Cardiac muscle cell (in vitro differentiated cells and primary cell): ENCODE measurements at places on chromosomes 6 and 20. TPM values are rescaled to one million over a fixed set of nuclear protein-coding genes. Genes with fewer than 3 reads are reported as not detected.
A peak's percentile ranks its signal among the peaks of the same experiment; 100 is the strongest.

The SSTR4 gene
- total RNA-seq = not detected in 2 replicates

DNA sequence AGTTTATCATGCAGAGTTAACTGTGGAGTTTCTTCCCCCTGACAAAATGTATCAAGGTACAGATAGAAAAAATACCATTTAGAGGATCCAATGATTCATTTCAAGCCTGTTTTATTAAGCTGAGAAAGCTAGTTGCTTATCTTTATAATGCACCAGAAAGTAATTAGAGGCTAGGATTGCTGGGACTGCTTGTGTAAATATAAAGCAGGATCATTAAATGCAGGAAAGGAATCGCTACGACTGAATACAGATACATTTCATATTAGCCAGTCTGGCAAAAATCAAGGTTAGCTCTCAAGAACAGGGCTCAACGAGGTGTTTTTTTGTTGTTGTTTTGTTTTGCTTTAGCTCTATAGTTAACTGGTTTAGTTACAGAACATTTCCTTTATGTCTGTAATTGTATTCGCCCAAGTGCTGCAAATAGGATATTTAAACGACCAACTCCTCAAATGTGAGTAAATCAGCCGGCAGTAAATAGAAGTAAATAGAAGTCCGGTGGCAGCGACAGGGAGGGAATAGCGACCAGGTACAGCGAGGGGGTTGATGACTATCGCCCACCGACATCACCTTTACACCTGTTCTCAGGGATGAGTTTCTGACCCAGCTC lies 748 bp downstream of the UBE2J1 start:
- peak overlapping the region; percentile 71 for H3K4me3 ChIP-seq
- no peak for DNase-seq
- H3K4me1 ChIP-seq = peaks cover 31% of the 10 kb centered on the region
- H3K36me3 ChIP-seq = no peaks in the 10 kb centered on the region

DNA sequence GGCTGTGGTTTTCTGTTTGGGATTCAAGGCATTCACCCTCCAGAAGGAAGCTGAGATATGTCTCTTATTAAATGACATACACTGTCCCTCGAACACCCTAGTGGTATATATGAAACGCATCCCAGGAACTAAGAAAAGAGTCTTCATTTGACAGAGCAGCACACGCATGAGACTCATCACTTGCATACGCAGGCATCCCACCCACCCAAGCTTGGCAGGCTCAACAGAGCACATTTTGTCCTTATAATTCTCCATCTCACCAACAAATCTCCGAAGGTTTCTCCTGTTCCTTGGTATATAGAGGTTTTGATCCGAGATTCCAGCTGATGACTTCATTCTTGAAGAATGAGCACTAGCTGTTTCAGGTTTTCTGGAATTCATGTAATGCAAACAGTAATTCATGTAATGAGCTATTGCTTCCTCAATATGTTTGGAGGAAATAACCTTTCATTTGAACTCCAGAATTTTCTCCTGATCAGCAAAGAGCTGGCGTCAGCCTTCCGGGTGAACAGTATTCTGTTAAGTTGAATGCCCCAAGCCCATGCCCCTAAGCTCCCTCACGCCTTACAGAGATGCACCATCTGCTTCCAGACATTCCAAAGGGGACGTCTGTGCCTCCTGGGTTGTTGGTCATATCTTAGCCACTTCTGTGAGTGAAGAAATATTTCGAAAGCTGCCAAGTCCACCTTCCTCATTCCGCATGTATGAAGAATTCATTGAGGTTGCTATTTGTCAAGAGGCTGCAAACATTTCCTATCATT lies 66.0 kb upstream of the CDH4 start:
- H3K36me3 ChIP-seq = no peaks in the 10 kb centered on the region
- no peaks in the 10 kb centered on the region for H3K4me1 ChIP-seq
- peak; percentile 90 for DNase-seq
- no peak overlapping the region for H3K27ac ChIP-seq
- H3K27me3 ChIP-seq = no peaks in the 10 kb centered on the region
- no peak overlapping the region for H3K4me3 ChIP-seq

- no peaks in the 10 kb centered on the region for H3K36me3 ChIP-seq
- no peak for DNase-seq
- H3K4me3 ChIP-seq = no peak overlapping the region
- H3K4me1 ChIP-seq = no peaks in the 10 kb centered on the region
- H3K27me3 ChIP-seq = no peaks in the 10 kb centered on the region
- no peak overlapping the region for H3K27ac ChIP-seq
These were observed 114.9 kb downstream of the GRM4 start for GRCh38 chr6:34030831-34031624.

- no peak overlapping the region for H3K4me3 ChIP-seq
- H3K4me1 ChIP-seq = peaks cover 38% of the 10 kb centered on the region
- DNase-seq = peak; percentile 97
These were observed 6.3 kb upstream of the PARD6B start for GRCh38 chr20:50724851-50725723.

DNA sequence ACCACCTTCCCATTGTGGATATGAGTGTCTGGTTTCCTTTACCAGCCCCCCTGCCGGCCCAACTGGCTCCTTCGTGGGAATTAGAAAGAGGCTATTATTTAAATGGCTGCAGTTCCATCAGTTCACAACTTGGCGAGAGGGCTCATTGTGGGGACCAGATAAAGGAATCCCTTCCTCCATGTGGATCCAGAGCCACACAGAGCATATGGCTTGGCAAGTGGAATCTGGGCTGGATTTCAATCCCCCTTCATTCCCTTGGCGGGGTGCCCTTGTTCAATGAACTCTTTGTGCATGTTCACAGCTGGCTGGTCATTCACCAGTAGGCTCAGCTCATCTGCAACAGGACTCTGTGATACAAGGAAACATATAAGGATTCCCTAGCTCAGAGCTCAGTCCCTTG lies 140.6 kb downstream of the OPN5 start:
- H3K36me3 ChIP-seq = no peaks in the 10 kb centered on the region
- H3K4me3 ChIP-seq = no peak overlapping the region
- H3K27me3 ChIP-seq = no peaks in the 10 kb centered on the region
- H3K4me1 ChIP-seq = no peaks in the 10 kb centered on the region
- DNase-seq = no peak

The BPIFA2 gene
- total RNA-seq = not detected in 2 replicates

- no peaks in the 10 kb centered on the region for H3K4me1 ChIP-seq
- no peaks in the 10 kb centered on the region for H3K36me3 ChIP-seq
- no peak overlapping the region for H3K27ac ChIP-seq
- no peak overlapping the region for H3K4me3 ChIP-seq
These were observed 351.9 kb downstream of the COL12A1 start for GRCh38 chr6:74853991-74854390.

DNA sequence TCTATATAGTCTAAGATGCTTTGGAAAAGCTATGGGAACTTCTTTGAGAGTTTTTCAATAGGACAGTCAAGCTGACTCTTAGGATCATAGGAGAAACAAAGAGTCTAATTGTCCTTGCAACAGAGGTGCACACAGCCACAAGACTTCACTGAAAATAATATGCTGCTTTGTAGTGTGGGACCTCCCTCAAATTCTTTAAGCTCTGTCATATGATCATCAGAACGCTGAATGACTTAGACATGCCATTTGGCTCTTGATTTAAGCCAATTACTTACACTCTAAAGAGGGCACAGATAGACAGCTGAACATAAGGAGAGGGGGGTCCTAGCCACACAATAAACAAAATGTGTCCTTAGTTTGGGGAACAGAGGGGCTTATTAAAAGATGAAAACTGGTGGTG lies 818.7 kb upstream of the GJE1 start:
- H3K4me3 ChIP-seq = no peak overlapping the region
- no peaks in the 10 kb centered on the region for H3K4me1 ChIP-seq
- DNase-seq = no peak
- H3K27ac ChIP-seq = no peak overlapping the region
- no peaks in the 10 kb centered on the region for H3K36me3 ChIP-seq
- H3K27me3 ChIP-seq = no peaks in the 10 kb centered on the region
